Right lobe of liver (tissue), 6 donors: ENCODE measurements at places on chromosomes 5 and 9. TPM values are rescaled to one million over a fixed set of nuclear protein-coding genes. Genes with fewer than 3 reads are reported as not detected.

PCDHB12 gene
- total RNA-seq, result 1.1 TPM

MEIKIN gene
- not detected for total RNA-seq

MSMP gene
- total RNA-seq, result not detected

GALNT12 gene
- not detected for total RNA-seq

FGF10 gene
- not detected for total RNA-seq

CERCAM gene
- 3.1 TPM for total RNA-seq

C8G gene
- 755 TPM for total RNA-seq

C9orf153 gene
- total RNA-seq, result 0.54 TPM

KIF4B gene
- not detected for total RNA-seq

FAM193B gene
- 22.1 TPM for total RNA-seq

ACOT12 gene
- total RNA-seq, result 102 TPM

FABP6 gene
- total RNA-seq, result not detected

RASGEF1C gene
- not detected for total RNA-seq

AIF1L gene
- total RNA-seq, result 0.63 TPM

NAIP gene
- total RNA-seq, result 10.5 TPM

TEX48 gene
- not detected for total RNA-seq
